ENCODE measurements at places on chromosomes 7 and 10.
A peak's percentile ranks its signal among the peaks of the same experiment; 100 is the strongest.

GRCh38 chr7:111083413-111083812 lies 7.5 kb upstream of the LRRN3 start:
- no peak for DNase-seq

- DNase-seq = peak; percentile 82
These were observed 105.4 kb downstream of the ITIH5 start for GRCh38 chr10:7561216-7561893.

DNA sequence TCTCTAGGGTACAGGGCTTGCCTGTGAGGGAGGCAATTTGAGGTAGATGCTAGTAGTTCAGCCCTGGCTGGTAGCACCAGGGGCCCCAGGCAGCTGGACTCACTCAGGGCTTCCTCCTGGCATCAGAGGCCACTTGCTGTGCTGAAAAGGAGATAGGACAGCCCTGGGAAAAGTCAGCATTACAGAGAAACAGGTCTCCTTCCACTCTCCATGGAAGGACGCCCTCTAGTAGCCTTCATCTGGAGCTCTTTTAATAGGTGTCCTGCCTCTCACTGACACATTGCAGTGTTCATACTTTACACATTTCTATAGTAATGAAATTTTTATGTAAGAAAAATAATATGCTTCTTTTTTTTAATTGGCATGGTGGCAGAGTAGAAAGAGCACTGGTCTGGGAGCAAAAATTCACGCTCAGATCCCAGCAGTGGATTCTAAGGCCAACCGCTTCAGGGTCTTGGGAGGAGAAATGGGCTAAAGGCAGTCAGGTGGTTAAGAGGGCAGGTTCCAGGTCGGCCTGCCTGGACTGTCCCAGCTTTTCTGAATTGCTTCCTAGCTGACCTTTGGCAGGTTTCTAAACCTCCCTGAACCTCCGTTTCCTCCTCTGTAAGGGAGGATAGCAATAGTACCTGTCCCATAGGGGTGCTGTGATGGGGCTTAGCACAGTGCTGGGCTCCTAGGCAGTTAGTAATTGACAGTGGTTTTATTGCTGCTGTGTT lies 35.8 kb downstream of the AIFM2 start:
- DNase-seq = no peak

- DNase-seq = no peak
These were observed 80.1 kb downstream of the GRID1 start for GRCh38 chr10:86286236-86287109.

GRCh38 chr7:2821161-2821841 lies 22.8 kb downstream of the GNA12 start:
- peak; percentile 80 for DNase-seq

DNA sequence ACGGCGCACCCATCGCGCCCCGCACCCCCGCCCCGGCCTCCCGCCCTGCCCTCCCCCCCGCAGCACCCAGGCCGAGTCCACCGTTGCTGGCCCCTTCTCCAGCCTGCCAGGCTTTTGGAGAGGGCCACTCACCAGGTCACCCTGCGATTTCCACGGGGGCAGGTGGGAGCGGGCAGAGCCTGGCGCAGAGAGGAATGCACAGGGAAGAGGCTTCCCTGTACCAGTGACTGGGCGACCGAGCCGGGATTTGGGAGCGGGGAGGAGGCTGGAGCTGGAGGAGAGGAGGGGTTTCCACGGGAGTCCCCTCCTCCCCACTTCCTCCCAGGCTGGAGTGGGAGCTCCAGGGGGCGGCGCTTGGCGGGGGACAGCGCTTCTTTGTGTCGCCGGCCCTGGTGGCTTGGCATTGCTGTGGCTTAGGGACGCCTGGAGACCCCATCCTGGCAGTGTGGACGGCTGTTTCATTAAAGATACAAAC lies 19.3 kb downstream of the TCAF1 start:
- peak; percentile 89 for DNase-seq

DNA sequence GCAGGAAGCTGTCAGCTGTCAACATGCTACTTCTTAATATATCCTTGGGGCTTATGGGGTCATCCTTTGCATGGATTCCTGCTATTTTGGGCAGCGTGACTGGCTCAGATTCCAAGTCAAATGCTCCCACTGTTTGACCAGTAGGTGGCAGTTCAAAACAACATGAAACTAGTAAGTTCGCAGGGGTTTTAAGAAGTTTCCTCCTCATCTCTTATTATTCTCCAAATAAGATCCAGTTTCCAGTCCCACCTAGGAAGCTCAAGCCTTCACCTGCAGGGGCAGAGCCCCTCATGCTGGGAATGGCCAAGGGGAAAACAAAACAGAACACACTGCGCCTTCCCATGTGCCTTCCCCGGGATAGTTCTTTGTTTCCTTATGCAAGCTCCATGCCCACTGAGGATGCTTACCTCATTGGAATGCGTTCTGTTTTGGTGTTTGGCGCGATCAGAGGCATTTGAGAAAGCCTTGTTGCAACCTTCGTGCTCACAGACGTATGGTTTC lies 259.8 kb downstream of the GLI3 start:
- no peak for DNase-seq

Data from NCI-H146 (cell line).